ENCODE measurements at places on chromosomes 3 and 15. TPM values are rescaled to one million over a fixed set of nuclear protein-coding genes. Genes with fewer than 3 reads are reported as not detected.

Gene PDCD10
- total RNA-seq, result 60.5 TPM

GRCh38 chr15:62164396-62165103, 535 bp downstream of the C2CD4B start:
- no peak for DNase-seq

- no peak for DNase-seq
These were observed 268.0 kb upstream of the ARHGEF26 start for GRCh38 chr3:153853163-153853562.

DNA sequence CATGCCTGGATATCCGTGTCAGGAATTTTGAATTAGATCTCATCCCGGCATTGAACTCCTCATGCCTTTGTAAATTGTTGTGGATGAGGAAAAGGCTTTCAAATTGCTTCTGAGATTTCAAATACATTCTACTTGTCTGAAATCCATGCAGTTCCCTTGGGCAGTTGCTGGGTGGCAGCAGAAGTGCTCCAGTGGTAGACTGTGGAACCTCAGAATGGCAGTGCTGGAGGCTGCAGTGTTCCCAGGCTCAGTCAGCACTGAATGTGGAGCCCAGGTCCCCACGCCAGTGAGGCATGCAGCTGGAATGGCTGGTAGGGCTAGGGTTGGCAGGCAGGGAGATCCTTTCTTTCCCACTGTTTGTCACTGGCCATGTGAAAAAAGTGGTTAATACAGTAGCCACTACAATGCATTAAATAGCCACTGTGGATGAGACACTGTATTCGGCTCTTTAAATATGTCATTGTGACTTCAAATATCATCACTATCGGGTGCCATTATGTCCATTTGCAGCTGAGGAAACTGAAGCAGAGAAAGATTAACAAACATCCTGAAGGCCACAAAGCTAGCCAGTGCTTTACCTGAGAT, 98.6 kb downstream of the TPRG1 start:
- DNase-seq, result peak; percentile 81

- DNase-seq, result no peak
These were observed 32.9 kb downstream of the BCL2A1 start for GRCh38 chr15:79938143-79938542.

Gene RPL15
- total RNA-seq, result 2,208 TPM

Gene GNAT1
- total RNA-seq, result not detected

DNA sequence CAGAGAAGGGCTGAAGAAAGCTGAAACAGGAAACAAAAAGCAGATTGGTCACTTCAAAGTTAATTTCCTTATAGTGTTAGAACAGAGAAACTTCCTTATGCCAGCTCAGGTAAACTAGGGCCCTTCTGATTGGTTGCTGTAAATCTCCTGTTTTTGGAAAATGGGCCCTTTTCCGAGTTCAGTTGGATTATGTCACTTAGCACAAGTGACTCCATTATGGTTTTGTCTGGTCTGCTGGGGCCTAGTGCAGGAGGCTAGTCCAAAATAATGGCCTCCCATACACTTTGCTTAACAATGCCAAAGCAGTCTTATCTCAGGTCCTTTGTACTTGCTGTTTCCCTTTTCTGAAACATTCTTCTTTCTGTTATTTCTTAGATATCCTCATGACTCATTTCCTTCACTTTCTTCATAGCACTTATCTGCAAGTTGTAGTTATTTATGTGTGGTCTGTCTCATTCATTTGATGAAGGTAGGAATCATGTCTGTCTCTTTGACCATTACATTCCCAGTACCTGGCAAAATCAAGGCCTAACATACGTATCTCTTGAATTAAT, 7.7 kb upstream of the DCP1A start:
- DNase-seq, result no peak

- no peak for DNase-seq
These were observed 99.5 kb downstream of the POLR2M start for GRCh38 chr15:57806003-57806402.

GRCh38 chr3:59609657-59610348, 560.0 kb upstream of the CFAP20DC start:
- DNase-seq, result peak; percentile 33

- DNase-seq, result no peak
These were observed 6.3 kb downstream of the ADAMTS17 start for GRCh38 chr15:100335335-100335999.

Gene PRTG
- 3.0 TPM for total RNA-seq

Gene TLR9
- total RNA-seq, result 0.06 TPM

DNA sequence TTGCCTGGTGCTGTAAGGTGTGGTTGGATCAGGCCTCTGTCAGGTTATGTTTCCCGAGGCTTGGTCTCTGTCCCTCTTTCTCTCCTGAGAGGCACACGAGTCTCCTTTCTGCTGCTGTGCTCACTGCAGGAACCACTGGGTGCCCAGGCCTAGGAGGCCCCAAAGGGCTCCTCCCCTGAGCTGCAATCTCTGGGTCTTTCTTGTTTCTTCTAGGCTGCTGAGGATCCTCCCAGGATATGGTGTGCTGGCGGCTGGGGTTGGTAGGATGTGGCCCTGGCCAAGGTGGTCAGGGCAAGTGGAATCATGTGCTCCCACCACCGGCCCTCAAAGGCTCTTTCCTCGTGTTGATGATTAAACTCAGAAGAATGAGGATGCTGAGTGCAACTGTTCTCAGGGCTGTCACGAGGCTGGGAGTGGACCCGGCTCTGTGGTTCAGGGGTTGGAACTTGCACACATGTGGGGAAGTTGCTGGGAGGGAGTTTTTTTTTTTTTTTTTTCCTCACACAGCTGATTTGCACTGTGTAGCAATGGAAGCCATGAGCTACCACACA, 43.6 kb upstream of the CTSH start:
- DNase-seq, result peak; percentile 75

Gene CHRM5
- total RNA-seq, result not detected

- DNase-seq, result no peak
These were observed 793.0 kb downstream of the MCTP2 start for GRCh38 chr15:95024351-95024750.

Gene ADGRG7
- total RNA-seq, result not detected

DNA sequence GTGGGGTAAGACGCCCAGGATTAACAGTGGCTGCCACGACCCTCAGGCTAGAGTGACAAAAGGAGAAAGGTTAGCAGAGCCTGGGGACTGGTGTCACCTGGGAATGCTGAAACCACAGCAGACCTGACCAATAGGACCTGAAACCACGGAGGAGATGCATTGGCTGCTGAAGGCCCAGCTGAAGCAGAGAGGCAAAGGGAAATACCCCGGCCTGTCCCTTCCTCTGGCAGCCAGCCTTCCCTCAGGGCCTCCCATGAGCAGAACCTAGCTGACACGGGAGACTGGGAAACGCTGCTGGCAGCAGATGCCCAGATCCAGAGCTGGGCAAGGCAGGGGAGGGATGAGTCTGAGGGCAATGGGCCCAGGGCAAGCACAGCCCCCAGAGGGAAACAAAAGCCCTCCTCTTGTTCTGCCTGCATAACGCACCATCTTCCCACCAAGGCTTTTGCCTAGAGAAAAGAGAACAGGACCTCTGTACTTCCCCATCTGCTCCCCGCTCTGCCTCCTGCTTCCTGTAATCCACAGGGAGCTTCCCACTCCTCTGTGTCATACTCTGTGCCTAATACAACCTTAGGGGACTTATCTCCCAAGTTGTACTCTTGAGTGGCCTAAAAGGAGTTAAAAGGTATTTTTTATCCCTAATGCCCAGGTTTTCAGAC, 216.2 kb downstream of the ABHD5 start:
- no peak for DNase-seq

- DNase-seq, result no peak
These were observed 73.2 kb downstream of the CLSTN2 start for GRCh38 chr3:140007911-140008869.

GRCh38 chr15:48604567-48604966, 40.9 kb downstream of the FBN1 start:
- DNase-seq, result no peak

Gene FETUB
- not detected for total RNA-seq

DNA sequence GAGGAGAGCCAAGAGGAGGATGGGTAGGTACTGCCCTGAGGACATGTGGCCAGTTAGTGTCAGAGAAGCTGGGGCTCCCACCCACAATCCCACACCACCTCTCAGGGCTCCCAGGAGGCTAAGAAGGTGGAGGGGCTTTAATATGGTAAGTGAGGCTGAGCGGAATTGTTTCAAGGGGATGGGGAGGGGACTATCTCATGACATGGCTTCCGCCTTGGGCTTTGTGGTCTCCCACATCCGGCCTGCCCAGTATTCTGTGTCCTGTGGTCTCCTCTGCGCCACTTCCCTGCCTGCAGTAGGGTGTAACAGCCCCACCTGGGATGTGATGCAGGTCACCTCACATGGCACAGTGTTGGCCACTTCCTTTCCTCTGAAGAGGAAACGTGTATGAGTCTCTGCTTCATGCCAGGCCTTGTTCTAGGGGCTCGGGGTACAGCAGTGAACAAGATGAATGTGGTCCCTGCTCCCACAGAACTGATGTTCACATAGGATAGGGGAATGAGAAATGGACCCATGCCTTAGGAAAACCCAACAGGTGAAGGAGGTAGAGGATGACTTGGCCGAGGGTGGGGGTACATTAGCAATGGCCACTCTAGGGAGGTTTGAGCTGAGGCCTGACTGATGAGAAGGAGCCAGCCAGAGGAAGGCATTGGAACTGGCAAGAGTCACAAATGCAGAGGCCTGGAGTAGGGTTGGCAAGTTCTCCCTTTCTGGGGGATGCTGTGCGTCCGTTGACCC, 3.2 kb downstream of the NEIL1 start:
- no peak for DNase-seq

DNA sequence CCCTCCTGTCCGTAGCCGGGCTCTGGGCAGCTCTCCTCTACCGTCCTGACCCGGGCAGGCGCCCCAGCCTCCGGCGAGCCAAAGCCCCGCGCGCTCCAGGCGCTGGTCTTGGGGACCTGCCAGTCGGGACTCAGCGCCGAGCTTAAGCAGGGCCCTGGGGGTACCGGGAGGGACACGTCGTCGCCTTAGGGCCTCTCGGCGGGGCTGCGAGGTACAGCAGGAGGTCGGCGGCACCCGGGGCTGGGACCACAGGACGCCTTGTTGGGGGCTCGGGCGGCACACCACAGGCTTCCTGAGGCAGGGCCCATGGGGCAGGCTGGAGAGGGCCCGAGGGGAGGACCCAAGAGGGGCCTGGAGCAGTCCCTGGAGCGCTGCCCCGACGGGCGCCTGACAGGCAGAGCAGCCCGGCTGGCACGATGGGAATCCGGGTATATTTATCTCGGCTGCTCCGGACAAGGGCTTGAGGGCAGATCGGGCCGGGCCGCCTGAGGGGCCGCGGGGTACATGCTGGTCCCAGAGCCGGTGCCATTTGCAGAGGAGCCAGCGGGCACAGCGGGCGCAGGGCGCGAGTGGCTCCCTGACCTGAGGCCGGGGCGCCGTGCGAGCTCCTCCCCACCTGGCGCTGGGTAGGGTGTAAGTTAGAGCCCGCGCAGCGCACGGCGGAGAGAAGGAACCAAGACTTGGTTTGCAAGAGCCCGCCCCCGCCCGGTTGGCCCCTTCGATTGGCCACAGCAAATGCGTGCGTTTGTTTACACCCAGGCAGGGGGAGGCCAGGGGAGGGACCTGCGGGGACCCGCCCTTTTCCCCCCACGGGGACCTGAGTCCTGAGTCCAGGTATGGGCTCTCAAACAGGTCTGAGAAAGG, 574 bp downstream of the SLC38A3 start:
- DNase-seq, result no peak

- no peak for DNase-seq
These were observed 164.8 kb downstream of the SYNPR start for GRCh38 chr3:63442918-63443317.

DNA sequence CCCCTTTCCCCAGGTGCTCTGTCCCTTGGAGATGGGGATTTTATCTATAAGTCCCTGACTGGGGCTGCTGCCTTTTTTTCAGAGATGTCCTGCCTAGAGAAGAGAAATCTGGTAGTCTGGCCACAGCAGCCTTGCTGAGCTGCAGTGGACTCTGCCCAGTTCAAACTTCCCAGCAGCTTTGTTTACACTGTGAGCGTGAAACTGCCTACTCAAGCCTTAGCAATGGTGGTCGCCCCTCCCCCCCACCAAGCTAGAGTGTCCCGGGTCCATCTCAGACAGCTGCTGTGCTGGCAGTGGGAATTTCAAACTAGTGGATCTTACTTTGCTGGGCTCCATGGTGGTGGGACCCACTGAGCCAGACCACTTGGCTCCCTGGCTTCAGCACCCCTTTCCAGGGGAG, 38.9 kb downstream of the TMEM266 start:
- no peak for DNase-seq

Gene STAB1
- 452 TPM for total RNA-seq

DNA sequence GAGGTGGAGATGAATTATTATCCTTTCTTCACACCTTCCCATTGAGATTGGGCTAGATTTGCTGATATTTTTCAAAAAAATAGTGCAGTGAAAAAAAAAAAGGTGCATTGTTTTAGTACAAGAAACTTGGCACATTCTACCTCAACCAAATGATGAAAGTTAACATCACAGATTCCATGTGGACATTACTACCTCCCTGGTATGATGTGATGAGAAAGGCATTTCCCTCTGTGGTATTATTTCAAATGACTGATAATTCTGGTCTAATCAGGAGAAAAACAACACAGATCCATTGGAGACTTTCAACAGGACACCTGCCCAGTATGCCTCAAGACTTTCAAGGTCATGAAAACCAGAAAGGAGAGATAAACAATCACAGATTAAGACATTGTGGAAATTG, 313.4 kb downstream of the BCHE start:
- DNase-seq, result no peak

Gene SCAANT1
- total RNA-seq, result not detected

- DNase-seq, result no peak
These were observed 21.0 kb downstream of the AP3B2 start for GRCh38 chr15:82688691-82689090.

DNA sequence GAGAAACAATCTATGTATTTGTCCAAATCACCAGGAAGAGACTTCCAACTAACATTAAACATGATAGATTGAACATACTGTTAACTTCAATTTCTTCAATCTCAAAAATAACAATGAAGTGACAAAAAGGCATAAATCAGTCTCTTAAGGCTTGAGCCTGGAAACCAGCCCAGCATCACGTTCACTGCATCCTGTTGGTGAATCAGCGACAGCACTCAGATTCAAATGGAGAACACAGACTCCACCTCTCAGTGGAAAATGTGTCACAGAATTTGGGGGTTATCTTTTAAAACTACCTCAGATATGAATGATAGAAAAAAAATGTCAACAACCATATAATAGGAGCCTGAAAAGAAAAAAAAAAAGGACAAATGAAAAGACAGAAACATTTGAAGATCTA, 212.0 kb downstream of the MINAR1 start:
- no peak for DNase-seq

GRCh38 chr3:141421186-141421585, 52.9 kb downstream of the ZBTB38 start:
- DNase-seq, result no peak

DNA sequence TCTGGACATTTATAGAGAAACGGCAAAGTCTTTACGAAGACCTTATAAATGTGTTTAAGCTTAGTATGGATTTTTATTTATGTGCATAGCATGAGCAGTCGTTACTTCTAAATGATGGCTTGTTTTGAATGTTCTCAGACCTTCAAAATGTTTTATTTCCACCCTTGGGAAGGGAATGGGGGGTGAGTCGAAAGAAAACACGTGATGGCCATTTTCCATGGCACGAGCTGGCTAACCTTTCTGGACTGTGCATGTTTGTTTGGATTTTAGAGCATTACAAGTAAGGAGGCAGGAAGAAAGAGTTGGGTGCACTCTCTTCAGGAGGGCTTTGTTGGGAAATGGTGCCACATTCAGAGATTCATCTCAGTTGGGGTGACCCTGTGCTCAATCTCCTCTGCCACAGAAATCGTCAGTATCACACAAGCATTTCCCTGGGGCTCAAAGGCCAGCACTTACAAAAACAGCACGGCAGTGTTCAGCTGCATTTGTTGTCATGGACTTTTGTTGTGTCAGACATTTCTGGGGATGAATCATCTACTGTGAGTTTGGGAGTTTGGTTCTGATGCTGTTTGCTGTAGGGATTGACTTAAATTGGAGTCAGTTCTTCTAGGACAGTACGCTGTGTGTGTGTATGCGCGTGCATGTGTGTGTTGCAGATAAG, 52.3 kb upstream of the ADAMTS9 start:
- peak; percentile 58 for DNase-seq
